Endothelial cell (in vitro differentiated cells): ENCODE measurements at places on chromosomes 11 and 22. TPM values are rescaled to one million over a fixed set of nuclear protein-coding genes. Genes with fewer than 3 reads are reported as not detected.

Gene SLC6A5
- not detected for total RNA-seq

DNA sequence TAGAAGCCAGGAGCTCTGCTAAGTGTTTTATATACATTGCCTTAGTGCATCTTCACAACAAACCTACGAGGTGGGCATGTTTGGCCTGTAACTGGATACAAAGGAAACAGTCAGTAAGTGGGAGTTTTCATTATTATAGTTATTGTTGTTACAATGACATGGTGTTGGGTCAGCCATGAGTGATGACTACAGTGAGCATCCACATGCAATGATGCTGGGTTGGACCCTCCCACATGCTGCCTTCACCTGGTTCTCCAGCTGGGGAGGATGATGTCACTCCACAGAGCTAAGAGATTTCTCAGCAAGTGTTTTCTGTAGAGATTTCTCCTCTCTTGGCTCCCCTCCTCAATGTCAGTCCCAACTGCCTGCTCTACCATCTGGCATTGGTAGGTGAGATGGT, 59.3 kb downstream of the EHF start:
- no peak for DNase-seq

- DNase-seq, result no peak
These were observed 62.2 kb downstream of the IGLL1 start for GRCh38 chr22:23517804-23518375.

- no peak for DNase-seq
These were observed 8.4 kb downstream of the EEF1G start for GRCh38 chr11:62565100-62565802.
